ENCODE measurements at places on chromosomes 16 and 17. TPM values are rescaled to one million over a fixed set of nuclear protein-coding genes. Genes with fewer than 3 reads are reported as not detected.

QPRT gene
- 98.1 TPM for total RNA-seq

KRTAP1-5 gene
- total RNA-seq: not detected

ADORA2B gene
- 4.0 TPM for total RNA-seq

CNTD1 gene
- total RNA-seq: not detected

GP2 gene
- total RNA-seq: not detected

ARHGDIG gene
- total RNA-seq: 3.3 TPM

SLC5A11 gene
- not detected for total RNA-seq

TEPSIN gene
- 26.4 TPM for total RNA-seq

CES1 gene
- not detected for total RNA-seq

DNA sequence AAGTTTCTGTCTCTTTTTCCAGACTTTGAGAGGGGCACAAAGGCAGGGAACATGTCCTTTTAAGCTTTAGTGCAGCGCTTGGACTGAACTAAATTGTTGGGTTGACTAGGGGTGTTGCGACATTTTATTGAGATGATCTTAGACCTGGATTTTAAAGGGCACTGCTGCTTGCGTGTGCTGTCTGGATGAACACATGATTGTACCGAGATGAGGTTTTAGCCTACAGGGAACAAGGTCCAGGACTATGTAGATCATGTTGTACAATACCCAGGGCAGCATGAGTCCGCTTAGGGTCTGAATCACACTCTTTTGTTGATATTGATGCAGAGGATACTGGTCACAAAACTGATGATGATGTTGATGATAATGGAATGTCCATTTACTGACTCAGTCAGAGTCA is 5.2 kb upstream of the RGS9 start:
- H3K27me3 ChIP-seq: peaks cover 10% of the 10 kb centered on the region
- peaks cover 5% of the 10 kb centered on the region for H3K4me1 ChIP-seq
- no peak overlapping the region for H3K4me3 ChIP-seq
- no peaks in the 10 kb centered on the region for H3K36me3 ChIP-seq

DNA sequence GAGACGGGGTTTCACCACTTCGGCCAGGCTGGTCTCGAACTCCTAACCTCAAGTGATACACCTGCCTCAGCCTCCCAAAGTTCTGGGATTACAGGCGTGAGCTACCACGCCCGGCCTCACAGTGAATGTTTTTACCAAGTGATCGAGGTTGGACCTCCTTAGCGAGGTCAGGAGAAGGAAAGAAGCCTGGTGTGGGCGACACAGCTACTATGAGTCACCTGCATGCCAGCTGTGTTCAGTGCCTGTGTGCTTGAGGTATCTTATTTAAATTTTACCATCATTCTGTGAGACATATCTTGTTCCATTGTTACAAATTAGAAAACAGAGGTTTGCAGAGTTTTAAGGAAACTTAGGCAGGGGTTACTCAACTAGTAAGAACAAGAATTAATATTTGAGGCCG is 174.8 kb upstream of the DYNLRB2 start:
- no peak overlapping the region for H3K4me3 ChIP-seq
- no peaks in the 10 kb centered on the region for H3K4me1 ChIP-seq

DNA sequence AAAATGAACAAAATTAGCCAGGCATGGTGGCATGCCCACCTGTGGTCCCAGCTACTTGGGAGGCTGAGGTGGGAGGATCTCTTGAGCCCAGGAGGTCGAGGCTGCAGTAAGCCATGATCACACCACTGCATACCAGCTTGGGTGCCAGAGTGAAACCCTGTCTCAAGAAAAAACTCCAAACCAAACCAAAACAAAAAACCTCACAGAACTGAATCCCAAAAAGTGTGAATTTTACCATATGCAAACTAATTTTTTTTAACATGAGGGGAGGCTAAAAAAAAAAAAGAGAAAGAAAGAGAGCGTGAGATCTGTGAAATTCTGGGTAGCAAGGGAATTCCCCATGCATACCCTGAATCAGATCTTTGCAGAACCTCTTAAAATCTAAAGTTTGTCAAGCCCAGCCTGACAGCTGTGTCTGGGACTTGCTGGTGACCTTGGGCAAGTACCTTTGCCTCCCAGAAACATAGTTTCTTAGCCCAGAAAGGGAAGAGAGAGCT is 17.1 kb upstream of the CDH1 start:
- no peak for DNase-seq
- H3K4me3 ChIP-seq: no peak overlapping the region
- H3K36me3 ChIP-seq: no peaks in the 10 kb centered on the region
- no peaks in the 10 kb centered on the region for H3K4me1 ChIP-seq
- H3K27ac ChIP-seq: no peak overlapping the region

DNA sequence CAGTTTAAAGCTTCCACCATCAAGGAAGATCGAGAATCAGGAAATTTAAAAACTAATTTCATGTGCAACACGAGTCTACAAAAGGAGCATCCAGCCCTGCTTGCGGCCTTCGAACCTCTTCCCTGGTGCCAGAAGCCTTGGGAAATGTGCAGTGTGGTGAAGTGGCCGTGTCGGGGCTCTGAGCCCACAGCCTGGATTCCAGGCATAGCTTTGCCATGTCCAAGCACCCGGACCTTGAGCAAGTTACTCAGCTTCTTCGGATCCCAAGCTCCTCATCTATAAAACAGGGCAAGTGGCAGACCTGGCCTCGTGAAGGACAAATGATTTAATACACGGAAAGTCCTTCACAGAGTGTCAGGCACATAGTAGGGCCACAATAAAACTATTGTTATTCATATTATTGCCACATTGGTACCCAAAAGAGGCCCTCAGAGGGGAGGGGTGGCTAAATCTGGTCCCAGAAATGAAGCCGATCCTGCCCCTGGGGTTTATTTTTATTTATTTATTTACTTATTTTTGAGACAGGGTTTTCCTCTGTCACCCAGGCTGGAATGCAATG is 34.8 kb downstream of the COTL1 start:
- H3K4me1 ChIP-seq: peaks cover 18% of the 10 kb centered on the region
- H3K36me3 ChIP-seq: peaks cover 5% of the 10 kb centered on the region
- DNase-seq: peak; percentile 75
- no peak overlapping the region for H3K4me3 ChIP-seq

- no peak overlapping the region for H3K27ac ChIP-seq
- H3K27me3 ChIP-seq: no peaks in the 10 kb centered on the region
- DNase-seq: no peak
These were observed 3.1 kb upstream of the AP2B1 start for GRCh38 chr17:35584061-35584460.

DNA sequence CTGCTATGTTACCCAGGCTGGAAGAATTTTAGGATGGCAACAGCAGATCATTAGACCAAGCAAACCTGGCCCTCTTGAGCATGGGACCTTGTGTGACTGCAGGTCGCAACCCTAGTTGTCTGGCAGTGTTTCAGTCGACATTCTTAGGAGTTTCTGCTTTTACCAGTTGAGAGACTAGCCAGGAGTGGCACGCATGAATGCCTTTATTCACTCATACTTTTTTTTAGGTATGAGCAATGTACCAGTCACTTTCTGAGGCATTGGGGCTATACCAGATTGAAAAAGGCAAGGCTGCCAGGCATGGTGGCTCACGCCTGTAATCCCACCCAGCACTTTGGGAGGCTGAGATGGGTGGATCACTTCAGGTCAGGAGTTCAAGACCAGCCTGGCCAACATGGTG is 28.2 kb upstream of the HAS3 start:
- H3K4me3 ChIP-seq: no peak overlapping the region
- peaks cover 18% of the 10 kb centered on the region for H3K4me1 ChIP-seq
- H3K36me3 ChIP-seq: no peaks in the 10 kb centered on the region

DNA sequence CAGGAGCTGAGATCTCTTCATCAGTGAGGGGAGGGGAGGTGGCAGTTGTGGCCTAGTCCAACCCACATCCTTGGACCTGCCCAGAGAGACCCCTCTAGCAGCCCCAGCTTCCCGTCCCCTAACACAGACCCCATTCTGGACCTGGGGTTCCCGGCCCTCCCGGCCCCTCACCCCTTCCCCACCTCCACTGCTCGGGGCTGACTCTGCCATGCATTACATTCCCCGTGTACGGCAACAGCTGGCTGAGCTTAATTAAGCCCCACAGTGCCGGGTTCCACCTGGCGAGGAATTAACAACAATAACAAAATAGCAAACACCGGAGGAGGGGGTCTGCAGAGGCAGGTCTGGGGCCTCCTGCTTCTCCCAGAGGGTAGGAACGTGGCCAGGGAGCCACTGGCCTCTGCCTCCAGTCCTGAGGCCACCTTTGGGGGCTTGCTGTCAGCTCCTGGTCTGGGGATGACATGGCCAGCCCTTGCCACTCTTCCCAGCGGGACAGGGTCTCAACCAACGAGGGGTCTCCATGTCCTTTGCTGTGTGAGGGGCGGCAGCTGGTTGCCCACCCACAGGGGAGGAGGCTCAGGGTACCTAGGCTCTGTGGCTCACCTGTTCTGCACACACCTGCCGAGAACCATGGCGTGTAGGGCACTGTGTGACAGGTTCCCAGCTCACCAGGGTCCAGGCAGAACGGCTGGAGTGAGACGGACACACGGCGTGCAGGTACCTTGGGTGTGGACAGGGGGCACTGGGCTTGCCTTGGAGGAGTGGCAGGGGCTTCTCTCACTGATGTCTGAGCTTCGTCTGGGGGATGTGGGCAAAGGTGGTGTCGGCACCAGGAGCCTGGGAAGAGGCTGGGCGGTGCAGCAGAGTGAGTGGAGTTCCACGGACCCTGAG is 46.9 kb upstream of the CBFA2T3 start:
- H3K27me3 ChIP-seq: peaks cover 9% of the 10 kb centered on the region
- H3K4me1 ChIP-seq: no peaks in the 10 kb centered on the region
- H3K27ac ChIP-seq: no peak overlapping the region
- DNase-seq: no peak

GRCh38 chr16:85149776-85150175 is 37.5 kb upstream of the CIBAR2 start:
- H3K4me1 ChIP-seq: peaks cover 24% of the 10 kb centered on the region
- no peak overlapping the region for H3K4me3 ChIP-seq
- DNase-seq: no peak
- H3K27ac ChIP-seq: no peak overlapping the region

DNA sequence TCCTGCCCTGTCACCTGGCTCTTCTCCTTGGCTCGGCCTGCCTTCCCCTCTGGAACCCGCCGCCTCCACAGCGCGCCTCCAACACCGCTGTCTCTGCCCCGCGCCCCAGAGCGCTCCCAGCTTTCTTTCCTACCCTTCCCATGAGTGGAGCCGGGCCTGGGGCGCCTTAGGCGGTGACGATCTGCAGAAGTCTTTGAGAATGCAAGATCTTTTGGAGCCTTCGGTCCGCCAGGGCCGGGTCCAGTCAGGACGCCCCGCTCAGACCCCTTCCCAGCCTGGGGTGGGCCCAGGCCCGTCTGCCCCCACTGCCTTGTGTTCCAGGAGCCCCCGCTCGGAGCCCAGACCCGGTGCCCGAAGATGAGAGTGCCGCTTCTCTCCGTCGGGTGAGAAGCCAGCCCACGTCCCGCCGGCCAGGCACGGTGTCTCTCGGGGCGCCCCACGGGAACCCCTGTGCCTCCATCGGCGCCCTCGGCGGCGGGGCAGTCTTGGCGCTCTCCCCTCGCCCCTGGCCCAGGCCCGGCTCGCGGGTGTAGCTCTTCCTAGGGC is 40.0 kb downstream of the MRM1 start:
- H3K36me3 ChIP-seq: no peaks in the 10 kb centered on the region
- H3K27ac ChIP-seq: no peak overlapping the region
- no peak for DNase-seq
- H3K27me3 ChIP-seq: peaks cover 84% of the 10 kb centered on the region
- H3K4me3 ChIP-seq: peak overlapping the region; percentile 42
- H3K4me1 ChIP-seq: peaks cover 4% of the 10 kb centered on the region

DNA sequence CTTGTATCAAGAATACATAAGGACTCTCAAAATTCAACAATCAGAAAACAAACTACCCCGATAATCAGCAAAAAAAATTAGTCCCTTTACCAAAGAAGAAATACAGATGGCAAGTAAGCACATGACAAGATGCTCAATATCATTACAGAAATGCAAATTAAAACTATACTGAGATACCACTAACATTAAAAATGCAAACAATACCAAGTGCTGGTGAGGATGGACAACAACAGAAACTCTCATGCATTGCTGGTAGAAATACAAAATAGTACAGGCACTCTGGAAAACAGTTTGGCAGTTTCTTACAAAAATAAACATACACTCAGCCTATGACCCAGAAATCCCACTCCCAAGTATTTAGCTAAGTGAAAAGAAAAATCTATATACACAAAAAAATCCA is 7.5 kb downstream of the CEP112 start:
- no peak overlapping the region for H3K27ac ChIP-seq
- H3K27me3 ChIP-seq: no peaks in the 10 kb centered on the region
- no peak overlapping the region for H3K4me3 ChIP-seq
- no peaks in the 10 kb centered on the region for H3K4me1 ChIP-seq
- H3K36me3 ChIP-seq: peaks cover 3% of the 10 kb centered on the region

DNA sequence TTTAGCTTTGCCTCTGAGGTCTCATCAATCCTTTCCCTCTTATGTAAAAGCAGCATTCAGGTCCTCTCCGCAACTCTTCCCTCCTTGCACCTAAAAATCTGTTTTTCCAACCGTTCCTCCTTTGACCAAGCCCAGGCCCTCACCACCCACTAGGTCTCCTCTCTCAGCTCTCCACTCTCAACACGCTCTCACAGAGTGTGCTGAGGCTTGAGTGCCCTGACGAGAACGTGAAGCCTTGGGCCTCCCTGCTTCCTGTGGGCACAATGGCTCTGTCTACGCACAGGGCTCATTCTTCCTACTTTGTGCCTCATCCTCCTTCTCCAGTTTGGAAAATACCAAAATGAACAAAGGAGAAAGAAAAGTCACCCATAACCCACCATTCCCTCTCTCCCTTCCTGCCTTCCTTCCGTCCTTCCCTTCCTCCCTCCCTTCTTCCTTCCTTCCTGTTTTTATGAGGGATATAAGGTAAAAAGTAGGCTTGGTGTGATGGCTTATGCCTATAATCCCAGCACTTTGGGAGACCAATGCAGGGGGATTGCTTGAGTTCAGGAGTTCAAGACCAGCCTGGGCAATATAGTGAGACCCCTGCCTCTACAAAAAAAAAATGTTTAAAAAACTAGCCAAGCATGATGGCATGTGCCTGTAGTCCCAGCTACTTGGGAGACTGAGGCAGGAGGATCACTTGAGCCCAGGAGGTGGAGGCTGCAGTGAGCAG is 31.3 kb upstream of the SLC39A11 start:
- no peak overlapping the region for H3K4me3 ChIP-seq
- H3K4me1 ChIP-seq: no peaks in the 10 kb centered on the region
- no peaks in the 10 kb centered on the region for H3K27me3 ChIP-seq
- DNase-seq: no peak
- H3K36me3 ChIP-seq: no peaks in the 10 kb centered on the region
- no peak overlapping the region for H3K27ac ChIP-seq

- no peak overlapping the region for H3K27ac ChIP-seq
- H3K4me1 ChIP-seq: no peaks in the 10 kb centered on the region
- H3K27me3 ChIP-seq: no peaks in the 10 kb centered on the region
- H3K36me3 ChIP-seq: no peaks in the 10 kb centered on the region
- DNase-seq: no peak
- H3K4me3 ChIP-seq: no peak overlapping the region
These were observed 17.3 kb downstream of the GPR139 start for GRCh38 chr16:20056436-20056835.

Measured in astrocyte (in vitro differentiated cells and primary cell).